ENCODE measurements at places on chromosomes 4 and X.

- no peak for DNase-seq
Observed at GRCh38 chr4:136934601-136935000, 597.7 kb downstream of the PCDH18 start.

- DNase-seq, result no peak
Observed at GRCh38 chr4:150224896-150225591, 146.8 kb downstream of the DCLK2 start.

DNA sequence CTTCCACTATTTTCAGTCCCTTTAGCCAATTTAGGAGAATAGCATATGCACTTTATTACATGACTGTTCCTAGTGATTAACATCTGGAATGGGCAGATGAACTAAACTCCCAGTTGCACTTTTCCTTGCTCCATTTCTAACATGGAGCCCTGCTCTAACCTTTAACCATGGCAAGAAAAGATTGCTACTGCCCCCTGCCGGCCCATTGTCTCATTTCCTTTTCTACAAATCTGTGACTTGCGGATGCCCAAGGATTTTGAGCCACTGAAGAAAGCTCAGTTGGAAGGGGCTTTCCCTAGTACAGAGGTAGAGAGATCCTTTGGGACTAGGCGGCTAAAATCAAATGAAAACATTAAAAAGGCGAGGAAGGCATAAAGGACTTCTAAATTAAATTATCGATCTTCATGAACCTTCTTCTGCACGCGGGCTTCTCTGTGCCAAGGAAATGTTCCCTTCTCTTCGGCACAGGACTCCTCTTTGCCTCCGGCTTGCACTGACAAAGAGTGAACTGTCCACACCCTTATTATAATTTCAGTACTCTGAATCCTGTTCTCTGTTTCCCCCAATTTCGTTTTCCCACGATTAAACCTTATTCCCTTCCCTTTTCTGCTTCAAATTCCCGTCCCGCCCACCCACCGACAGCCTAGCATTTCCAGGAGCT, 577 bp upstream of the GLRA2 start:
- DNase-seq, result peak; percentile 53

- DNase-seq, result no peak
Observed at GRCh38 chrX:23344238-23344903, 9.7 kb downstream of the PTCHD1 start.

GRCh38 chr4:49221209-49221608, 235.1 kb downstream of the CWH43 start:
- DNase-seq, result no peak

- no peak for DNase-seq
Observed at GRCh38 chr4:30413915-30414314, 306.3 kb upstream of the PCDH7 start.

GRCh38 chrX:2596045-2596444, 95.0 kb upstream of the CD99 start:
- DNase-seq, result no peak

DNA sequence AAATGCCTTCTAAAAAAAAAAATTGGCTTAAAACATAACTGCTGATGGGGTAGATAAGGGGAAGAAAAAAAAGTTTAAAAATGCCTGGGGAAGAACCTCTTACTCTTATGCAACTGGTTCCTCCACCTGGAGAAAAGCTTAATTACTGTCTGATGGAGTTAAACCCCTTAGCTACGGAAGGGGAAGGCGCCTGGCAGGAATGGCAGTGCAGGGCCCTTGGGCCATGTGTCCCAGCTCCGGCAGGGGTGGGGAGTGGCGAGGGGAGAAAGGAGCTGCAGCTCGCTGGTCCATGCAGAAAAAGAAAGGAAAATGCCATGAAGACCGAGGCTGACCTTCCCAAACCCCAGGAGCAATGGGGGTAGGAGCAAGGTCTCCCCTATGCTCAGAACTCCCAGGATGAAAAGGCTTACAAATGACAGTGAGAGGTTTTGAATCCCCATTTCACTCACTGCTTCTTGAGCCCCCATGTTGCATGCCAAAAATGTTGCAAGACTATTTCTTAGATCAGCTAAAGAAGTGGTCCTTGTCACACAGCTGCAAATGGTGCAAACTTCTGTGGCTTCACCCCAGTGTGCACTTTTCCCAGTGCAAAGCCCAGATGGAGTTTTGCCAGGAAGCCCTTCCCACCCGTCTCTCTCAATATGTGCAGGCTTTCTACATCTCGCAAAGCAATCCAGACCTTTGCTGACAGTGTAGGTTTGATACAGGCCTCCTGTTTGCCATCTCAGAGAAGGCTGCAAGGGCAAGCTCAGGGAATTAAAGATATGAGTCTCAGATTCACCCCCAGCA, 204.8 kb upstream of the CT83 start:
- peak; percentile 4 for DNase-seq

DNA sequence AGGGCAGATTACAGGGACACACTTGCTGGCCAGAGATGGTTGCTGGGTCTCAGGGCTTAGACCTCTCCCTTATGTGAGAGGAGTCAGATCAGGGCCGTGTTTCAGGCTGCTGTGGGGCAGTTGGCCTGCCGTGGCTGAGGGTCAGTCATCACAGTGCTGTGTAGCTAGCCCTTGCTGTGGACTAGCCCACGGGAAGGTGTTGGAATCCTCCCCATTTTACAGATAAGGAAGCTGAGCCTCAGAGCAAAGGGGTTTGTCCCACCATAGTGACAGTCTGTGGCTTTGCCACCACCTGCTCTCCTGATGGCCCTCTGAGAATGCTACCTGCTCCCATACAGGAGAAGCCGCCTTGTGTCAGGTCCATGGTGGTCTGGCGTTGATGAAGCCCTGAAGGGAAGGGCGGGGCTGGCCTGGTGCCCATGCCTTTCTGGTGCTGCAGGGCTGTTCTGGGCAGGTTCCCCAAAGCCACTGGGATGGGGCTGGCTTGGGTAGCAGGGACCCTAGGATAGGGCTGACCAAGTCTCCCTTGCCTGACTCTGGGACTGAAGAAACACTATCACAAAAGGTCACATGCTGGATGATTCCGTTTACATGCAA, 2.4 kb upstream of the FAM53A start:
- DNase-seq, result no peak

DNA sequence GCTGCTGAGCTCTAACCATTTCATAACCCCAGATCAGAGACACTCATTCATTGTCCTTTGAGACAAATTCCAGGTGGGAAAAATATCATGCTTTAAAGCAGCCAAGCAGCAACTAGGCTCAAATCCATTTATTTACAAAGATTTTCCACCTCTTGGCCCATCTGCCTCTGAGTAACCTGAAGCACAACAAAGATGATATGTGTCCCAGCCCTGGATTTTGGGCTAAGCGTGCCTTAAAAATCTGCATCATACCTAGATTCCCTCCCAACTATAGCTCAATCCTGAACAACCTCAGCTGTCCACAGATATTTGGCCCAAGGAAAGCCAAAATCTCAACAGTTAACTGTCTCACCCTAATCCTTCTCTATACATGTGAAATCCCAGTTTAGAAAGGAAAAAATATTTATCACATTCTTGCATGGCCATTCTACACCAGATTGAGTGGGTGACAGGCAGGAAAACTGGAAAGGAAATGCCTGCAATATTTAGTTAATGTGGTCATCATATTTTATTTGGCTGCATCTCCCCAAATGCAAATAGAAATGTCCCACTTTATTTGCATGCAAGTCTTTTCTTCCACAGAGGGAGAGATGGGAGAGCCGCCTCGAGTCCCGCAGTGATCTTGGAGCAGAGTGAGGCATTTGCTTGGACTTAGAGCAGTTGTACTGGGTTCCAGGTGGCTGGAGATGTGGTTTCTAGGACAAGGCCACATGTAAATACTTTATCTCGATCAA, 146.4 kb upstream of the EOLA2 start:
- peak; percentile 38 for DNase-seq

- no peak for DNase-seq
Observed at GRCh38 chr4:88866862-88867550, 169.4 kb upstream of the NAP1L5 start.

GRCh38 chr4:73891739-73892405, 22.7 kb downstream of the CXCL1 start:
- DNase-seq, result no peak

DNA sequence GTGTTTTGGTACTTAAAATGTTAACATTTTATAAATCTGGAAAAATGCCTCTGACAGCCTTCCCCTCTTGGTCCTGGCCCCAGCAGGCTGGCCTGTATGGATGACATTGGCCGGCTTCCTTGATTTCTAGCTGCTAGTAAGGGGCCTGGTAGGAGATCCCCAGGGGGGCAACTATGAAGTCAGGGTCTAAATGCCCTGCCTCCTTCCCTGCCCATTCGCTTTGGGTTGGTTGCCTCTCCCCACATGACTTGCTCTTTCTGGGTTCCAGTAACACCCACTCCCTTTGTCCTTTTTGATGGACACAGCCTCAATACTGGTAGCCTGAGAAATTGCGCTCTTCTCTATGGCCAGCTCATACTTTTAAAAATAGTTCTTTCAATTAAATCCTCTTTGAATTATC, 78.0 kb upstream of the MAD2L1 start:
- no peak for DNase-seq

- DNase-seq, result peak; percentile 82
Observed at GRCh38 chrX:111095974-111096895, at the start of gene PAK3. Gene PAK3, plus strand, starts transcription at chrX:111096191. Its CDS starts 26,913 bp downstream, at chrX:111123104.

GRCh38 chr4:55395218-55395528, 584 bp upstream of the TMEM165 start:
- DNase-seq, result no peak

- peak; percentile 63 for DNase-seq
Observed at GRCh38 chr4:159248384-159249178, 145.7 kb downstream of the RAPGEF2 start.

GRCh38 chr4:18973296-18973695, 951.7 kb upstream of the LCORL start:
- DNase-seq, result no peak

- no peak for DNase-seq
Observed at GRCh38 chrX:47097018-47097417, 18.8 kb downstream of the RGN start.

GRCh38 chr4:56289934-56290333, 97.4 kb downstream of the AASDH start:
- peak; percentile 64 for DNase-seq

- no peak for DNase-seq
Observed at GRCh38 chr4:36115312-36115711, 129.0 kb downstream of the ARAP2 start.

- DNase-seq, result peak; percentile 53
Observed at GRCh38 chr4:177047070-177047850, 254.5 kb upstream of the VEGFC start.

GRCh38 chr4:36332023-36332781, 50.8 kb downstream of the DTHD1 start:
- no peak for DNase-seq

DNA sequence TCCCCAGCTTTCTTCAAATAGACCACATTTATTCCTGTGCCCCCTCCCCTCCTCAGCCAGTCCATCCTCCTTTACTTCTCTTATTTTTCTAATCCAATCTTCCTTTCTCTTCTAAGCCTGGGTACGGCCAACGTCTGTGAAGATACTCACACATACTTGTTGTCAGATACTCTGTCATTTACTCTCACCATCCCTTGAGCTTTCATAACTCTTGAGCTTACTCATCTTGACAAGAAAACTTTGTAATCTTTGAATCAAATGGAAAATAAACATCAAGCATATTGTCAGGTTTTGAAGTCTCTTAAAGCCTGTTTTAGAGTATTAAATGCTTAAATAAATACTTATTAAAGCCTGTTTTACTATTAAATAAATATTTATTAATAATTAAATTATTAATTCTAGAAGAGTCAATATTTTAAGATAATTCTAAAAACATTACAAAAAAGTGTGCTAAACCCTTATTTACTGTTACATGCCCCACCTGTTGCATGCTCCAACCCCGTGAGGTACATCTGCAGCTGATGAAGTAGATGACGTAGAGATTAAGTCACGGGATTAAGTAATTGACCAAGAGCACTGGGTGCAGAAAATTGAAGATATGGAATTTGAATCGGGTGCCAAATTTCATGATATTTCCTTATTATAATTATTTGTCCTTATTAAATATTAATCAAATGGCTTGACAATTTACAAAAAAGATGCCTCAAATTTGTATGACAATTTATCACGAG, 1.5 kb upstream of the TRIML2 start:
- no peak for DNase-seq

GRCh38 chr4:5284517-5284916, 233.2 kb downstream of the STK32B start:
- no peak for DNase-seq

DNA sequence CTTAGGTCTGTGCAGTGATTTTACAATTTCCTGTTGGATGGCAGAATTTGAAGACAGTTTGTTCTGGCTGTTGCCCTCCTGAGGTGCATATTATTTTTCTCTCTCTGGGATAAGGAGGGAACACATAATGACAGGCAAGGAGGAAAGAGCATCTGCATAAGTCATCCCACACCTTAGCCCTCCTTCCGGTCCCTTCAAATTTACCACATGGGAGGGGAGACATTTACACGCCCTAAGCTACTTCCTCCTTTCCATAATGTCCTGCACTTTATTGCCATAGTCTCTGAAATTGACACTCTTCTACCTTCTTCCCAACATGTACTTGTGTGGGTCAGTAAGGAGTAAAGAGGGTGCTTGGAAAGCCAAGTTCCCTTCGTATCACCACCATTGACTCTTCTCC, 13.9 kb downstream of the SMPX start:
- DNase-seq, result no peak

- no peak for DNase-seq
Observed at GRCh38 chr4:180350901-180351300, 1892.3 kb upstream of the TENM3 start.

- no peak for DNase-seq
Observed at GRCh38 chr4:8218371-8219031, 19.4 kb downstream of the SH3TC1 start.

- no peak for DNase-seq
Observed at GRCh38 chrX:100650841-100651240, 6.8 kb downstream of the SRPX2 start.

GRCh38 chr4:24559889-24560288, 24.5 kb downstream of the DHX15 start:
- no peak for DNase-seq

- peak; percentile 57 for DNase-seq
Observed at GRCh38 chr4:76198411-76199237, 15.0 kb downstream of the SCARB2 start.

GRCh38 chrX:134669378-134670098, 11.3 kb upstream of the PLAC1 start:
- DNase-seq, result peak; percentile 70

DNA sequence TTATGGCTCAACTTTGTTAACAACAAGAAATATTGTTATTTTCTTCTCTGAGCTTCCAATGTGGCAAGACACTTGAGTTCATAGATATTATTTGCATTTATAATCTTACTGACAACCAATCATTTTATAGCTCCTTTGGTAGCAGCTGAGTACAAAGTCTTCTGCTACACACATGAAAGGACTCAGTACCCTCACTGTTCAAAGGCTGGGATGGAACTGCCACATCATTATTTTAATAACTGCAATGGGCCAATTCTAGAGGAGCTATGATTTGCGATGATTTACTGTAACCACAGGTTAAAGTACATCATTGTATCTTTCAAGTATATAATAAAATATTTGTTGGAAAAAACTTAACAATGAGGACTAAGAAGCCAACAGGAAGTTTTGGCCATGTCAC, 10.9 kb downstream of the MTTP start:
- no peak for DNase-seq

DNA sequence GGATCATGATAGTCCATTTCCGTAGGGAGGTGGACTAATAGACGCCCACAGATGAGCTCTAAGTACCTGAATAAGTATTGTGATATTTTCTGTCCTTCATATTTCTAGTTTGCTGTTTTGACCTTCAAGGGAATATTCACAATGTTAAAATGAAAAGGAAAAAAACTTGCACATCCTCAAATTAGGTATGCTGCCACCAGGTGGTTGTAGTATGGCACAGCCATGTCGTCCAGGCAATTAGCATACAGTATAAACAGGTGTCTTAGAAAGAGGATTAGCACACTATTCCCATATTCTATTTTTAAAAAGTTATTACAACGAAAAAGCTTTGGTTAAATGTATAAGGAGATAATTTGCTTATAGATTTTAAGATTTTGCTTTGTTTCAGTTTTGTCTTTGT, 802.0 kb downstream of the RPA4 start:
- peak; percentile 4 for DNase-seq
